Mesothelial cell of epicardium (in vitro differentiated cells): ENCODE measurements at places on chromosomes 2 and 18.

- H3K4me3 ChIP-seq = no peak overlapping the region
- no peak for DNase-seq
- H3K4me1 ChIP-seq = no peaks in the 10 kb centered on the region
These were observed 746.3 kb upstream of the CHAC2 start for GRCh38 chr2:53021292-53021691.

GRCh38 chr2:106129150-106129549, 65.0 kb downstream of the UXS1 start:
- no peak overlapping the region for H3K4me3 ChIP-seq
- no peak overlapping the region for H3K27ac ChIP-seq
- no peak for DNase-seq
- no peaks in the 10 kb centered on the region for H3K27me3 ChIP-seq
- peaks cover 23% of the 10 kb centered on the region for H3K36me3 ChIP-seq

- DNase-seq = no peak
- H3K4me1 ChIP-seq = peaks cover 12% of the 10 kb centered on the region
These were observed 41.9 kb downstream of the TACR1 start for GRCh38 chr2:75157435-75157834.

DNA sequence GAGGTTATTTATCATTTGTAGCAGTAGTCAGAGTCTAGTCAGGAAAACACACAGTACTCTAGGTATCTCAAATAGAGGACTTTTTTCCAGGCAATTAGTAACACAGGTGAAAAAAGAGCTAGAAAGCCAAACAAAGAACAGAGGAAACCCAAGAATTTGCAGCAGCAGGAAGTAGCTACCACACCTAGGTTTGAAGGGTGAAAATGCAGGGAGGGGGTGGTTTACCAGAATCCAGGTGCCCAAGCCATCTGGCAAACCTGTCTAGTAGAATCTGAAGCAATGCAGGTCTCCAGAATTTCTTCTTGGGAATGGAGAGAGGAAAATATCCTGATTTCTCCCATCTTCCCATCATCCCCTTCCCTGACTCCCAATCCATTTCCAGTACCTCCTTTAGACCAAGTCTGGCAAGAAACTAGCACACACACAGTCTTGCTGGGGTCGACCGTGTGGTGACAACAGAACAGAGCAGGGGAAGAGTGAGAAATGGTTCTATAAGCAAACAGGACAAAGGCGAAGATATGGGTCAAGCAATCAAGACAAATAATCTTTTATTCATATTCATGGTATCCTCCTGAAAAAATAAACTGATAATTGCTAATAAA, 231.9 kb upstream of the MMADHC start:
- H3K27me3 ChIP-seq = no peaks in the 10 kb centered on the region
- no peak for DNase-seq
- peaks cover 37% of the 10 kb centered on the region for H3K4me1 ChIP-seq
- H3K36me3 ChIP-seq = peaks cover 3% of the 10 kb centered on the region
- no peak overlapping the region for H3K4me3 ChIP-seq
- H3K27ac ChIP-seq = no peak overlapping the region
